ENCODE measurements at places on chromosomes 3 and 15.

GRCh38 chr3:72009851-72010443 lies 225.0 kb upstream of the PROK2 start:
- no peak for DNase-seq

DNA sequence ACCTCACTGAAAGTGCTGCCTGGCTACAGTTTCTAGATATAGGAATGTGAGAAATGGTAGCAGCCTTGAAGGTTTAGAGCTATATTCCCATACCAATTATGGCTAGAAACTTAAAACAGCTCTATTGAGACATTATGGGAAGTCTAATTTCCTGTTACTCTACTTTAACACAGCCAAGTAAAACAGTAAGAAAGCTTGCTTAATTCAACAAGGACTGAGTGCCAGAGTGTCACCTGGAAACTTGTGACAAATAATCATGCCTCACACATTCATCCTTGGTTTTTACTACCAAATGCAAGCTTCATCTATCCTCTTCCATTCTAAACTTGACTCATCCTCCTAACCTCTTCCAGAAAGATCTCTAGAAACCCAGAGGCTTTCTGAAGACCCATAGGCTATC lies 41.7 kb downstream of the UBE3A start:
- DNase-seq, result no peak

DNA sequence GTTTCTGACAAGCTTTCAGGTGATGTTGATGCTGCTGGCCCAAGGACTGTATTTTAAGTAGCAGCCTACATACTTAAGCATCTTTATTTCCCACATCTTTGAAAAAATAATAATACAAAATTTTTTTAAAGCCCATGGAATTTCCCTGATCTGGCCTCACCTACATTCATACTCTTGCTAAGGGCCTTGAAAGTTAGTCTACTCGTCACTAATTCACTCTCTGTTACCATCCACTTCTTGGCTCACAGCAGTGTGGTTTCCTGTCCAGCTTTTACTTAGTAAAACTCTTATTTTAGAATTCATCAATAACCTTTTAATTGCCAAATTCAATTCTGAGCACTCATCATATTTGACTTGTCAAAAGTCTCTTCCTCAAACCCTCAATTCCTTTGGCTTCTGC lies 59.3 kb upstream of the CRTC3 start:
- DNase-seq, result no peak

GRCh38 chr15:99777144-99777543 lies 43.9 kb upstream of the LYSMD4 start:
- no peak for DNase-seq
